ENCODE measurements at places on chromosomes 6 and 20.

DNA sequence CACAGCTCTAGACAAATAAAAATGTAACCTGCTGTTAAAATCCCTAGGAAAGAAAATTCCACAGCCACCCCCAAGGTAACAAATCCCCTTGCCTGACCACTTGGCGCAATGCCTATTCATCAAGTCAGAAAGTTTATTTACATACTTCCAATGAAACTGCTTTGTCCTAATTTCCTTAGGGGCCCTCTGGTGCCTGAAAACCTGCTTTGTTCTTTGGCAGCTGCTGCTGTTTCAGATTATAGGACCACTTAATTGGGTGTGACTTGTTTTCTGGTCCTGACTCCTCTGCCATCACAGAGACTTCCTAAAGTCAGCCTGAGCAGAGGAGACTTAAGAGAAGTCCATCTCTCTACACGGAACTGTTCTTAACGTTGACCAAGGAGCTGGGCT, 323.6 kb downstream of the UBE3D start:
- DNase-seq, result no peak

- DNase-seq, result no peak
Measured at GRCh38 chr20:47318027-47318585, 38.4 kb downstream of the ZMYND8 start.

- no peak for DNase-seq
Measured at GRCh38 chr6:16503970-16504415, 257.3 kb downstream of the ATXN1 start.

- DNase-seq, result no peak
Measured at GRCh38 chr6:144266091-144266649, 19.0 kb upstream of the UTRN start.

GRCh38 chr6:101741474-101742171, 348.1 kb downstream of the GRIK2 start:
- DNase-seq, result no peak

- no peak for DNase-seq
Measured at GRCh38 chr6:15588971-15589634, 73.7 kb downstream of the DTNBP1 start.

- no peak for DNase-seq
Measured at GRCh38 chr6:39892490-39893129, 41.7 kb downstream of the MOCS1 start.

DNA sequence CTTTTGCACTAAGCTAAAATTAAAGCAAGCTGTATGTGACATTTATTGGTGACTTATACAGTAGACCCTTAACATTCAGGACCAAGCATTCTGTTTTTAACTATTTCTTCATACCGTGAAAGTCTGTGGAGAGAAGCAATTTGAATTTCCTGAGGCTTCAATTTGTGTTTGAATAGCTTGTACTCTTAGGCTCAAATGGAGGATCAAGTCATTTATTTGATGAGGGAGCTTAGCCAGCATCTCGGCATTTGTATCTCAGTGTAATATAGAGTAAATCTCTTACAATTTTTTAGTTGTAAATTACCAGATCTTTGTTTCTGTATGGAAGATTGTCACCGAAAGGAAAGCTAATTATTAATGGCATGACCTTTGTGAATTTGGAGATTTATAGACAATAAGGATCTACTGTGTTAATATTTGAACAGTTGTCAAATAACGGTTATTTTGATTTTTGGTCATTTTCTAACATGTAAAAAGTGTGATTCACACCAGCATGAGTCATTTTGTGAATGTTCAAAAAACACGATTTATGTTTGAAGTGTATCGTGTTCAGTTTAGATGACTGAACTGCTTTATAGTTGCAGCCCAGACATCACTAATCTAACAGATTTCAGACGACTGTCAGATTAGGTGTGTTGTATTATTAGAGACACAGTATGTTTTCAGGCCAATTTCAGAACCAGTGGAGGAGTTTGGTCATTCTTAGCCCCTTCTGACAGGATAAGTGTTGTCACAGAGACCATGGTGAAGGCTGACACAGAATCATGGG, 332.9 kb downstream of the CDKAL1 start:
- DNase-seq, result no peak

DNA sequence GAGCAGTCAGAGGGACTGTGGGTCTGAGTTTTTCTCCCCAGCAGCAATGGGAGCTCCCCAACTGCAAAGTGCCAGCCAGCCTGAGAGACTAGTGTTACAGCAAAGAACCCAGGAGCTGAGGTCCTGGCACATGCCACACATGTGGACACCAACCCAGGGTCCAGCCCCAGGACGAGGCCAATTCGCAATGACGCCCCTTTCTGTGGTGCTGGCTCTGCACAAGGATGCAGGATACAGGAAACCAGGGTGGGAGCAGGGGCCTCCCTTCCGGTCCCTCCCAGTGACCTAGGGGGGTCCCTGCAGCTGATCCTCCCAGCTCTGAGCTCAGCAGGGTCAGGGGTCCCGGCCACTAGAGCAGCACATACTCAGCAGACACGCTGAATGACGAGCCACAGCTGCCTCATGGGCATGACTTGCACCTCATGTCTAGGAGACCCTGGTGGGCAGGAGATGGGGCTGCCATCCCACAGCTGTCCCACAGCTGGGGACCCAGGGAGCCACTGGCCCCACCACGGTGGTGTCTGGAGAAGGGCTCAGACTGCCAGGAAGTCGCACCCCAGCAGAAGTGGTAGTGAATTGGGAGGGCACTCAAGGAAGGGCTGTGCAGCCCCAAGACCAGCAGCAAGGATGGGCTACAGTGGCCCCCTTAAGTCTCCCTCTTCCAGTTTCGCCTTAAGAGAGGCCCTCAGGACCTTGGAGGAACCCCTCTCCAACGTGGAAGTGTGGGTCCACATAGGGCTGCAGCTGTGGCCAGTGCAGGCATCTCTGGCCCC, 3.6 kb downstream of the ARFRP1 start:
- DNase-seq, result no peak

GRCh38 chr20:53138454-53139262, 166.5 kb downstream of the TSHZ2 start:
- no peak for DNase-seq

GRCh38 chr6:170162775-170163404, 128.0 kb downstream of the DLL1 start:
- no peak for DNase-seq

- DNase-seq, result no peak
Measured at GRCh38 chr6:145312481-145312880, 422.8 kb downstream of the EPM2A start.

GRCh38 chr20:59790346-59790745, 143.1 kb downstream of the SYCP2 start:
- no peak for DNase-seq

- DNase-seq, result peak; percentile 58
Measured at GRCh38 chr6:137811121-137811915, 55.7 kb upstream of the TNFAIP3 start.

DNA sequence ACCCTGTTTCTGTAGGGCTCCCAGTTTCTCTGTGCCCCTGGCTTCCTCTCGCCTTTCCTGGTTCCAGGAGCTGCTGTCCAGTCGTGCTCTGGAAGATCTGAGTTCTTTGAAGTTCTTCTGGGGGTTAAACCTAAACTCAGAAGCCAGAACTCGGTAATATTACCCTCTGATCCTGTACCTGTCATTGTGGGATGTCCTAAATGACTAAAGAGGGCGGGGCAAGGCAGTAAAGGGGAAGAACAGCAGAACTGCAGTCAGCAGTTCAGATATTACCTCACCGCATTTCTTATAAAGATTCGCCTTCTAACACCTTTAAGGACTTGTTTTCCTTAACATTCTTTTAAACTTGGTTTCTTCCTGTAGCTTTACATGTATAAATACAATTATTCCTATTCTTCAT, 63.9 kb downstream of the FAM120B start:
- DNase-seq, result no peak

GRCh38 chr6:6590530-6590929, 2.0 kb downstream of the LY86 start:
- DNase-seq, result no peak

DNA sequence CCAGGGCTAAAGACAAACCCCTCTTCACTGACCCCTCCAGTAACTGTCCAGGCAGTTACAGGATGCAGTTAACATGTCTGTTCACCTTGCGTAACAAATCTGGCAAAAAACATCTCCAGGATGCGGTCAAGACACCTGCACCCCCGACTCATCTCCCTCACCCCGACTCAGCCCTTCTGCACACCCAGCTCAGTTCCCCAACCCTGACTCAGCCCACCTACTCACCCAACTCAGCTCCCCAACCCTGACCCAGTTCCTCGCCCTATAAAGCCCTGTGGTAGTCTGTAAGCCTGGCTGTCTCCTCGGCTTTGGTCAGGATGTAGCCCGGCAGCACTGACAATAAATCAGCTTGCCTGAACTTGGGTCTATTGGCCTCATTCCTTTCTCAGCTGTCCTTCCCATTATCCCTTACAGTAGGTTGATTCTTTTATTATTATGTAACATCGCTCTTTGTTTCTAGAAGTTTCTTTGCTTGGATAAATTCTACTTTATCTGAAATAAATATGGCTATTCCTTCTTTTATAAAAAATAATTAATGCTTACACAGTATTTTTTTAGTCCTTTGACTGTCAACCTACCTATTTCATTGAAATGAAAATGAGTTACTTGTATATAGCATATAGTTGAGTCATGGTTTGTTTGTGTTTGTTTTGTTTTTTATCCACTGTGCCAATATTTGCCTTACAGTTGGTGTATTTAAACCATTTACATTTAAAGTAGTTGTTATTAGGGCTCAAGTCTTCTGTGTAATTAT, 12.9 kb upstream of the ADTRP start:
- no peak for DNase-seq

DNA sequence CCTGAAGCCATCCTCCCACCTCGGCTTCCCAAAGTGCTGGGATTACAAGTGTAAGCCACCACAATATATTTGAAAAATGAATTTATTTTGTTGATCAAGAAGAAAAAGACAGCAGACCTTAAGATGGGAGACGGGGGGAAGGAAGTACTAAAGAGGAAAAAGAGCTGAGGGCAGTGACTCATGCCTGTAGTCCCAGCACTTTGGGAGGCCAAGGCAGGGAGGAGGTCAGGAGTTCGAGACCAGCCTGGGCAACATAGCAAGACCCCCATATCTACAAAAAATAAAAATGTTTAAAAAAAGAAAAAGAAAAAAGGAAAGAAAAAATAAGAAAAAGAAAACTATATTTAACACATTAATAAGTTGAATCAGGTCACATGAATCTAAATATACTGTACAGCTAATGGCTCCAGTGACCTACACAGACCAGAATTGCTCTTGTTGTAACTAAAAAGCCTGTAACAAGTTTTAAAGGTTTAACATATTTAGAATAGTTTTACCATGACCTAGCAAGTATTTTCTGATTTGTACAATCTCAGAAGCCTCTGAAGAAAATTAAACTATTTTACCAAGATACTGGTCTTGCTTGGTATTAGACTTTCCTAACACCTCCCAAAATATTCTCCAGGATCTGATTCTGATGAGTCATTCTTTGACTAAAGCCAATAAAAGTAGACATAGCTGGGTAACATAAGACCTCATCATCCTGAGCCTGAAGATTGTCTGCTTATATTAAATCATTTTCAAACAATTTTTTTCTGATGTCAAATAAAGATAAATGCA, 4.3 kb upstream of the AKIRIN2 start:
- no peak for DNase-seq

- DNase-seq, result no peak
Measured at GRCh38 chr6:111740506-111740905, 132.7 kb downstream of the FYN start.
